ENCODE measurements at places on chromosomes 3 and 15.

GRCh38 chr3:4426782-4427344 is 40.2 kb downstream of the SUMF1 start:
- no peak for DNase-seq

DNA sequence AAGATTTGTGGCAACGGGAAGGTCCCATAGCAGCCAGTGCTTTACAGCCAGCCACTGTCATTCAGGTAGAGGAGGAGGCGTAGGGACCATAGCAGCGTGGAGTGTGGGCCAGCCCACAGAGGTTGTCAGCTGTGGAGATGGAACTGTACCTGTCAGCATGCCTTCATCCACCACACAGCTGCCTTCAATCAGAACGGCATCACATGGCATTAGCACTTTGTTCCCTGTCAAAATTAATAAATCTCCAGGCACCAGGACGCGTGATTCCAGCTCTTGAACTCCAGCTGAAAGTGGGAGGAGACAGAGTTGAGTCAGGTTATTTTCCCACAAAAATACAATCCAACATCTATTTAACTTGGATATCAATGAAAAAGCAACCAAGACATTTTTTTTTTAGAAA is 84.0 kb downstream of the ATP13A4 start:
- no peak for DNase-seq

DNA sequence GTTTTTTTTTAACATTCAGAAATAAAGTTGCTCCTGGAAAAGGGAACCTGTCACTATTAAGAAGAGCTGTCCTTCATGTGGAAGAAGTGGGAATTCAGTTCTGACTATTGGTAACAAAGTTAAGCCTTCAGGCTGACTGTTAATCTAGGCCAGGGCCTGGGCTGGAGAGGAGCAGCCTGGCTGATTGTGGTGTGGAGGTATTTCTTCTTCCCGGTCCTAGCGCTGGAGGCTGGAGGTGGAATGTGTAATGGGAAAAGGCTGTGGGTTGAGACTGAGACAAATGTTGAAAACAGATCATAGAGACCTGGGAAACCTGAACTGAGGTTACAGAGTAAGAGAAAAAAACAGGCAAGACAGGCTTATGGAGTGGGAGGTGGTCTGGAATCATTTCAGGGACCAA is 23.8 kb upstream of the SH3BP5 start:
- no peak for DNase-seq

DNA sequence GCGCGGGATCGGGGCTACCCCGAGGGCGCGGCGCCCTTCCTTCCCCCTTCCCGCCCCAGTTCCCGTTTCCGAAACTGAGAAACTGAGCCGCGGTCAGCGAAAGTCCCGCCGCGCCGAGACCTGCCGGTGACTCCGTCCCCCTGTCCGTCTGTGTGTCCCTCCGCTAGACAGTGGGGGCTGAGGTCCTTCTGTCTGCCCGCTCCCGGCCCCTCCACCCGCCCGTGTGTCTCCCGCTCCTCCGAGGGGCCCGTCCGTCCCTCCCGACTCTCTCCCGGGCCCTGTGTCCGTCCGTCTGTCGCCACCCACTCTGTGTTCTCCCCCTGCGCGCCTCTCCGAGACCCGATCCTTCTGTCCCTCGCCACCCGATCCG is 426 bp downstream of the PRKCD start:
- DNase-seq: peak; percentile 42

DNA sequence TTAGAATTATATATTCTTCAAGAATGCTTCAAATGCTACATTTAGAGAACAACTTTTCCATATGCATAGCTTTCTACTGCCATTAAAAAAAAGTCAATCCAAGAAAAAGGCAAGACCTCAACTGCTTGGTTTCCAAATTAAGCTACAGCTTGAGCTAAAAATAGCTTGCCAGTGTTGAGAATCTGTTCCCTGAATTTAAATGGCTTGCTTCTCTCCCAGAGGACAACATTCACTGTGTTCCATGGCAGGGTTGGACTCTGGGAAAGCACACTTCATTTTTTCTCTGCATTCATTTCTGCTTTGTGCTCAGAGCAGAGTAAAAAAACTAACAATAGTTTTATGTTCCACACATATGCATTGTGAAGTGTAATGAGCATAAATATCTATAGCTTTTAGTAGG is 50.3 kb upstream of the ACTL6A start:
- DNase-seq: no peak

DNA sequence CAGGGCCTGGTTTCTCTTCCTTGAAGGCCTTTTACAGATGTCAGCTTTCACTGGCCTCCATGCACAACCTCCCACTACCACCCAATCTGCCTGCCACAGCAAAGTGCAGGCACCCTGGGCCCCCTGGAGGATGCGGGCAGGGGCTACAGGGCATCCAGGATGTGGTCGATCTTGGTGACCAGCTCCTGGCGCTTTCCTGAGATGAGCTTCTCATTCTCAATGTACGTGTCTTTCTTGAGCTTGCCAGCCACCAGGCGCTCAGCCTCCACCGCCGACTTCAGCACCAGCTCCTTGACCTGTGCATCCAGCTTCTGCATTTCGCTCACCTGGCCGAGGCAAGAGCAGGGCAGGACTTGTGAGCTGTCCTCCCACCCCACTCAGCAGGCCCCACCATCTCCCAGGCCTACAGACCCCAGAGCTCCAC is 30.3 kb downstream of the RPN1 start:
- peak; percentile 38 for DNase-seq

DNA sequence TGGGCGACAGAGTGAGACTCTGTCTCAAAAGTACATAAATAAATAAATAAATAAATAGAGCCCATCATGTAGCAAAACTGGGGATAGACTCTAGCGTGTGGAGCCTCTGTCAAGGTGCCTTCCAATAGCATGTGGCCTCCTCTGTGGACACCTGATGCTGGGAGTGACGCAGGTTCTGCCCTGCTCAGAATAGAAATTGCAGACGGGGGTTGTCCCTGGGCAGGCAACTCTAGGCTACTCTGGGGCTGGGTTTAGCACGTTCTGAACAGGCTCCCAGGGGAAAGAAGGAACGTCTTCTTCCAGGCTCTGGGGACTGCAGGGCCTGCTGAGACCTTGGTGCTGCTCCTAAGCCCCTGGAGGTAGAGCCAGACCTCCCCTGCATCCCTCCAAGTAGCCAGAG is 65.3 kb downstream of the EPHB3 start:
- DNase-seq: no peak

- no peak for DNase-seq
Measured at GRCh38 chr3:157442729-157443128, 6.1 kb downstream of the PTX3 start.

DNA sequence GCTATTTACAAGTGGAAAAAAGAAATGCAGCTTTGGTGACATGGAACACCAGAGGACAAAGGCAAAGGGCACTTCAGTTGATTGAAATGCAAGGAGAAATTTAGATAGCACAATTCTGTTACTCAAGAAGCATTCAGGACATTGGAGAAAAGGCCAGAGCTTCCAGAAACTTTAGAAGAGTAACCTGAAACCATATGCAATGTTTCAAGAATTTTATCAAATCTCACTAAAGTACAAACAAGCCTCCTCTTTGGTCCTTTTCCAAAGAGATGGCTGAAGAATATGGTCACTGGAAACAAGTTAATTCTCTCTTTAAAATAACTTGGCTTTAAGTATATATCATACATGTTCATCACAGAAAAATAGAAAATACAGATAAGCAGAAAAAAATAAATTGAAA is 14.6 kb upstream of the LMOD3 start:
- no peak for DNase-seq

DNA sequence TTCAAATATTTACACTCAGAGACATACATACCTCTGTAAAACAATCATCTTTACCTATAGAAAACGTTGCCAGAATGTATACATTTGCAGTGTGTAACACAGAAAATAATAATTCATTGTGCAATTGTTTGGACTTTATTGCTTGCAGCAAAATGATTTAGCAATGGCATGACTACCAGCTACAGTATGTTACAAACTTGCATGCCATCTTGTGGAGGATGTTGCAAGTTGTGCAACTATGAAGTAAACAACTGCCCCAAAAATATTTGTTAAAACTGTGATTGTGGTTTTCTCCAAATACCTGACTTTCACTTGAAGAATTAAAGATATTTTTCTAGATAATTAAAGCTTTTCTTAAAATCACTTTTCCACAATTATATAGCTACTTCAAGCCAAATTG is 27.1 kb upstream of the C3orf49 start:
- DNase-seq: no peak

GRCh38 chr15:85800478-85801123 is 5.9 kb upstream of the KLHL25 start:
- DNase-seq: no peak

DNA sequence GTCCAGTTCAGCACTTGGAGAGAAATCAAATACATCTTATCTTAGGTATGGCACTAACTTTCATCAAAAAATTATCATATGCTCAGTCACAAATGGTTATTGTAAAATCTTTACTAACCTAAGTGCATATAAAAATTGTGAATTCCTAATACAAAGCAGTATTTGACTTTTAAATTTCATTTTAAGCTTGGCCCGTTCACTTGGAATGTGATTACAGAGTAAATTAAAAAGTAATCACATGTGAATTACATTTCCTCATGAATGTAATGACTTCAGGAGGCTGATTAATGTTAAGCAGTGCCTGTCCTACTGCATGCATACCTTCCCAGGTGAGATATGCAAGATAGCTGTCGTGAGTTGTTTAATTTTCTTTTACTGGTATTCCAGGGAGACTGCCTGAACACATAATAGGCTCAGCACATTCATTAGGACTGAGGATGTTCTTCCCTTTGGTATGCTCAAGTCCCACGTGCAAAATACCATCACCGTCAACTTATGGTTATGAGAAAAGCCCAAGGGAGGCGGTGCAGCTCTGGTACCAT is 1053.0 kb downstream of the FHIT start:
- DNase-seq: no peak

DNA sequence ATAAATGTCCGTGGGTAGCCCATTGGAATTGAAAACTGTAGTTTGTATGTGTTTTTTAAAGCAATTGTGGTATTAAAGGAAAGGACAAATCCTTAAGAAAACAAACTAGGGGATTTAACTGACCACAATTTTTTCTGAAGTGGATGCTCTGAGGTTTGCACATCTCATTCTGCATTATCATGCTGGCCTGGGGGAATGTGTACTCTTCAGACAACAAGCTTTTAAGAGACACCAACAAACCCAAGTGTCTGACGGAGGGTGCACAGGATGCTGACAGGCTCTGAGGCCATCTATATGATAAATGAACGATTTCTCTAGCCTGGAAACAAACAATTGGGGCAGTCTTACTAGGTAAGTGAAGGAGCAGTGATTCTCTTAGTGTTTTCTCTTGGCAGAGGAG is 9.1 kb downstream of the LINS1 start:
- DNase-seq: no peak

DNA sequence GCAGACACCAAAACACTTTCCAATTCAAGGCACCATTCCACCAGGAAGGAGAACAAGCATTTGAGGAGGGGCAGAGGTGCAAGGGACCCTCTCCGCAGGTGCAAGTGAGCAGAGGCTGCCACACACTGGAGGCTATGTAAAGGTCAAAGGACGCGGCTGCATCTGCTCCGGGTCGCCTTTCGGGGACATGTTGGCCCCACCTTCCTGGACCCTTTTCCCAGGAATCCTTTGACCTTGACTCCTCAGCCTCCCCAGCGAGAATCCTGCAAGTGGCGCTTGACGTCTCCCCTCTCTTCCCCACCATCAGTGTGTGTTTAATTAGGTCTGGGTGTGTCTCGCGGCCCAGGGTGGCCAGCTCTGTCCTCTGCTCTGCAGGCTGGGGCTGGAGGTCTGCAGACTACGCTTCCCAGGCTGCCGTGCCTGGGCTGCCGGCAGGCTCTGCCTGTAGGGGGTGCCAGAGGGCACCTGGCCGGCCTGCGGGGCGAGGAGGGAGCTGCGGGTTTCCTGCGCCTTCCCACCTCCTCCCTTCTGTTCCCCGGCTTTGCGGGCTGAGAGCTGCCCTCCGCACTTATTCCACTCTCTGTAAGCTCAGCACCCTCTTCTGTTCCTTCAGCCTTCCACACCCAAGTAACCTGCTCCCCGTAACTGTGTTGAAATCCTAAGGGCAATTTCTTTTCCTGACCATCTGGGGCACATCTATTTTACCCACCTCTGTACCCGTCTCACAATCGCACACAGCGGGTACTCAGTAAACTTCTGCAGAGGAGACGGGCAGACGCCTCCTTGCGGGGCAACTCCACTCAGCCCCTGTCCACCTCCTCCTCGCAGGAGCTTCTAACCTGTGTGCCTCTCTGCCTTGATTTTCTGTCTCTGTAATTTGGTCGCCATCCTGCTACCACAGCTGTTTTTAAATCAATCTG is 129.8 kb downstream of the NSMCE3 start:
- DNase-seq: peak; percentile 74

DNA sequence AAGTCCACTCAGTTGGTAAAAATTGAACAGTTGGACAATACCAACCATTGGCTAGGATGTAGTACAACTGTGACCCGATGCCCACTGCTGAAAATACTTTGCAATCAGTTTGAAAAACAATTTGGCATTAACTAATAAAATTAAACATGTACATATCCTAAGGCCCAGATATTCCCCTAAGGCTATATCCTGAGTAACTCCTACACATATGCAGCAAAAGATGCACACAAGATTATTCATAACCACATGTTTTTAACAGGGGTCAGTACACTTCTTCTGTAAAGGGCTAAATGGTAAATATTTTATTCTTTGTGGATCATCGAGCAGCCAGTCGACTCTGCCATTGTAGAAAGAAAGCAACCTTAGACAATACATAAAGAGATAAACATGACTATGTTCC is 116.3 kb downstream of the MEX3B start:
- DNase-seq: no peak

Data from stimulated activated naive CD8-positive, alpha-beta T cell treated with anti-CD3 and anti-CD28 coated beads, Interleukin-15, Interleukin-2, amounts not matched to agents 100 U/mL and 50 U/mL, for 24 hours (primary cell).